ENCODE measurements at places on chromosomes 1 and 21.

- DNase-seq: no peak
Observed at GRCh38 chr1:32056598-32056997, 16.1 kb upstream of the TMEM39B start.

DNA sequence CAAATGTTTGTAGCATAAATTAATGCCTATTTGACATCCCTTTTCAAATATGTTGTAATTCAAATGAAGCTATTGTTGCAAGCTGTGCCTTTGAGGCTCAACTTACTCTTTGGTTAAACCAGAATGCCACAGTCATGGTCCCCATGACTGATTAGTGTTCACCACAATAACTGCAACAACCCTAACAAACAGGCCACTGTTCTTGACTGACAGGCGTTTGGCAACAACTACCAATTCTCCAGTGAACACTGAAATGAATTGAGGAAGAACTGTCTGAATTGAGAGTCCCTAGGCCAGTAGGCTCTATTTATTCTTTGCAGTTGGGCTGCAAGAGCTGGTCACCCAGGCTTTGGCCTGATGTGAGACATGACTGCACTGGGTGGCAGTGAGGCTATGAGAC lies 6.6 kb upstream of the TMEM167B start:
- no peak for DNase-seq

- DNase-seq: no peak
Observed at GRCh38 chr1:115280064-115280463, 58.0 kb downstream of the NGF start.

- no peak for DNase-seq
Observed at GRCh38 chr1:205356440-205357139, at the start of gene KLHDC8A. Gene KLHDC8A (minus strand): TSS chr1:205356922. CDS start chr1:205343604, 13,318 bp downstream.

DNA sequence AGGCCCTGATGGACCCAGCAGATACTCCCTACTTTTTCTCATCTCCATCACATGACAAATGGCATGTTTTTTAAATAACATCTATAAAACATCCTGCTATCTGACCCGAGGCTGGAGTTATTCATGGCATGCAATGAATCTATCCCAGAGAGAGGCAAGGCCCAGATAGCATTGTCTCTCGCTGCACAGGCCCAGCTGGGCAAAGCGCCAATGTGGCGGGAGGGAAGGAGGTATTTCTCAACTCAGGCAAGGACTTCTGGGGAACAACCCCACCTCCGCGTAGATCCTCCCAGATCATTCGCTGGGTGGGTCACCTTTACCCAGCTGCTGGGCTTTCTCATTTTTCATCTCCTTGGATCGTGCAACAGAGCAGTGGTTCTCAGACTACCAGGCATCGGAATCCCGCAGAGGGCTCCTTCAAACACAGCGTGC lies 59.8 kb downstream of the ERG start:
- no peak for DNase-seq

DNA sequence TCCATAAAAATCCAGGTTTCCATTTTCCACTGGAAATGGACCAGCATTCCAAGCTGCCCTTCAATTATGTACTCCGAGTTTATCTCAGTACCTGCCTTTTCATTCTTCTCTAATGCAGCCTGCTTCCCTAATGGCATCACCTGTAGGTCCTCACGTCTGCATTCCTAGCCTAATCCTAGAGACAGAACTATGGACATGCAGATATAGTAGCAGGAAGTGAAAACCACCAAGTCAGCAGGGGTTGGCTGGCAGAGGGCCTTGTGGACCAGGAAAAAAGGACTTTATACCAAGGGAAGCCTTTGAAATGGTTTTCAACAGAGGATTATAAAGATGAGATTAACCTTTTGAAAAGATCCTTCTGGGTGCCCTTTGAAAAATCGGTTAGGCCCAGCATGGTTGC lies 135.7 kb upstream of the L1TD1 start:
- no peak for DNase-seq

DNA sequence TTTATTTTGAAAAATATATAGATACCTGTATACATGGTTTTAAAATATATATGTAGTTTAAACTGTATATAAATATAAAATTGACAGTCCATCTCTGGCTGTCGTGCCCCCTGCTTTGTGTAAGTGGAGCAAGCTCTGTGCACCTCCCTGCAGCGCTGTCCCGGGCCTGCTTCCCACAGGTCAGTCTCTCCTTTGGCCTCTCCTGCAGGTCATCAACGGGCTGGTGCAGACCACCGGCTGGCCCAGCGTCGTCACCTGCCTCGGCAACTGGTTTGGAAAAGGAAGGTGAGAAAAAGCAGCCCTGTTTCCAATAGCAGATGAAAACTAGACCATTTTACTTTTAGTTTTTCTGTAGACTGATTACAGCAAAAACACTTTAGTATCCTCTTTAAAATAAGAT lies 28.5 kb downstream of the SLC37A1 start:
- DNase-seq: no peak

DNA sequence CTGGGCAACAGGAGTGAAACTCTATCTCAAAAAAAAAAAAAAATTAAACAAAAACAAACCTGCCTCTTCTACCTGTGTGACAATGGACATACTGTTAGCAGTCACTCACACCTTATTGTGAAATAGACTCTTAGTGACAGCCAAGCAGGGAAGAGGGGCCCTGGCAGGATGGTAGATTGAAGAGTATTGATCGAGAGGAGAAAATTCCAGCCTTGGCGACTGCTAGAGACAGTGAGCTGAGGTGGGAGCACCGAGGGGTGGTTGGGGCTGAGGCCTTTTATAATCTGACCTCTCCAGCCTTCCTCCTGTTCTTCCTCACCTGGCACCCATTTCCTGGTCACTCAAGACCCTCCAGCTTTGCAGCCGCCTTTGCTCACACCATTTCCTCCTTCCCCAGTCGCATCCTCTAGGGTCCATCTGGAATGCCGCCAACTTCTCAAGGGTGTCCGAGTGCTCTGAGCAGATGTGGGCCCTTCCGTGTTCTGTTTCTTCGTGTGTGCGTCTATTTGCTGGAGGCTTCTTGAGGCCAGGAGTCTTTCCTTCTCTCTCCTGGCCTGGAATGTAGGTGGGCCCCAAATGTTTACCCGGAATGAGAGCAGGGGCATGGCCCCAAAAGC lies 196.9 kb upstream of the TMEM51 start:
- DNase-seq: no peak

DNA sequence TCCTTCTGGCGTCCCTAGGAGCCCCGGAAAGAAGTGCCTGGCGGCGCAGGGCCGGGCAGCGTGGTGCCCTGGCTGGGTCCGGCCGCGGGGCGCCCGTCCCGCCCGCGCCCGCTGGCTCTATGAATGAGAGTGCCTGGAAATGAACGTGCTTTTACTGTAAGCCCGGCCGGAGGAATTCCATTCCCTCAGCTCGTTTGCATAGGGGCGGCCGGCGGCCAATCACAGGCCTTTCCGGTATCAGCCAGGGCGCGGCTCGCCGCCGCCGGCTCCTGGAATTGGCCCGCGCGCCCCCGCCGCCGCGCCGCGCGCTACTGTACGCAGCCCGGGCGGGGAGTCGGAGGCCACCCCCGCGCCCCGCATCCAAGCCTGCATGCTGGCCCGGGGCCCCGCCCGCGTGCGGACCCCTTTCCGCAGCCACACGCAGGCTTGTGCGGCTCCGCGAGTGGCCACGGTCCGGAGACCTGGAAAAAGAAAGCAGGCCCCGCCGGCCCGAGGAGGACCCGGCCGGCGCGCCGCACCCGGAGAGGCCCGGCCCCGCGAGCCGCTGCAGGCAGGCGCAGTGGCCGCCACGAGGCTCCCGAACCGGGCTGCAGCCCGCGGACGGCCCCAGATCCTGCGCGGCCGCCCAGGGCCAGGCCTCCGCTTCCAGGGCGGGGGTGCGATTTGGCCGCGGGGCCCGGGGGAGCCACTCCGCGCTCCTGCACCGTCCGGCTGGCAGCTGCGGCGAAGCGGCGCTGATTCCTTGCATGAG lies 160.4 kb downstream of the RUNX1 start:
- DNase-seq: peak; percentile 58

- DNase-seq: no peak
Observed at GRCh38 chr1:82240571-82240970, 439.8 kb downstream of the ADGRL2 start.

DNA sequence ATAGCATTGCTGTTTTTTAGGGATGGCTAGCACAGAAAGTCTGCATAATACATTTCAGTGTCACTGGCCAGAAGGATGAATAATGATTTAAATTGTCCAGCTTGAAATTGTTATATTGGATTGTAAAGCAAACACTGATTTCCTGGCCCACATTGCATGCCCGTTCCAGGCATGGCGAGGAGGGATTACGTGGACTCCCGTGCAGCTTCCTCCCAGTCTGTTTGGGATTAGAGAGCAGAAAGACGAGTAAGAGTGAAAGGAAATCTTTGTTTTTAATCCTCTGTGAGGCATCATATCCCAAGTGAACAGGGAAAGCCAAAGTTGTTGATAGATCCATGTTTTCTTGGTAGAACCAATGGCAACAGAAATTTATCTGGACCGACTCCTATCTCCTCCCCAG lies 8.4 kb downstream of the TRIM58 start:
- no peak for DNase-seq

GRCh38 chr1:117857418-117857817 lies 72.0 kb downstream of the GDAP2 start:
- no peak for DNase-seq

- no peak for DNase-seq
Observed at GRCh38 chr1:80656014-80656636, 1144.6 kb upstream of the ADGRL2 start.

DNA sequence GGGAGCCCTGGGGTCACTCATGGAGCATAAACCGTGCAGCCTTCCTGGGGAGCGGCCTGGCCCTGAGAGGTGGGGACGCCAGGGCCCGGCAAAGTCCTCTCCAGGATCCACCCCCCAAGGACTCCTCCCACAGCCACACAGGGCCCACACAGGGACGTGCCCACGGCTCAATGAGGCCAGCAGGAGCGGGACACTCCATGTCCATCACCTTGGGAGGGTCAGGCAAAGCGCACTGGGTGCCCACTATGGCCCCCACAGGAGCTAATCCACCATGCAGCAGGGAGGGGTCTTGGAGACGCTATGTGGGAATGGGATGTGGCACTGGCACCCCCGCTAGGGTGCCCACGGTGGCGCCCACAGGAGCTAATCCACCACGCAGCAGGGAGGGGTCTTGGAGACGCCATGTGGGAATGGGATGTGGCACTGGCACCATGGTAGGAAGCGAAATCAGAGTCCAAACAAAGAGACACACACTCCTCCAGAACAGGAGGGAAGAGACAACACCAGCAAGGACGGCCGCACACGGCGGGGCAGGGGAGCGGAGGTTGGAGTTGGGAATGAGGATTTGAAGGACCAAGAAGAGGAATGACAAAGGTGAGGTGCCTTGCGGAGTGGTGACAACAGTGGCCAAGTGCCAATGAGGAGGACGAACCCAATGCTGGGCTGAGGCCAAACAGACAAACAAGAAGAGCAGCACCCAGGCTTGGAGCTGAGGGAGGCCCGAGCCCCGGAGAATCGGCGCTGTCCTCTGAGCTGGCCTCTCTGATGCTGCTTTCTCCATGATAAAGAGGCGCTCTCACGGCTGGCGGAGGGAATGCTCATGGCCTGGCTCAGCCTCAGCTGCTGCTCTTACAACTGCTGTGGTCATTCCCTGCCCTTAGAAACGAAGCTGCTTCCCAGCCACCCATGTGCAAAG lies 18.1 kb upstream of the SLC19A1 start:
- no peak for DNase-seq

- no peak for DNase-seq
Observed at GRCh38 chr1:205537386-205538018, 33.0 kb downstream of the CDK18 start.

- no peak for DNase-seq
Observed at GRCh38 chr1:69534829-69535228, 32.9 kb upstream of the LRRC7 start.

GRCh38 chr1:25907601-25908000 lies 1.4 kb upstream of the STMN1 start:
- no peak for DNase-seq

DNA sequence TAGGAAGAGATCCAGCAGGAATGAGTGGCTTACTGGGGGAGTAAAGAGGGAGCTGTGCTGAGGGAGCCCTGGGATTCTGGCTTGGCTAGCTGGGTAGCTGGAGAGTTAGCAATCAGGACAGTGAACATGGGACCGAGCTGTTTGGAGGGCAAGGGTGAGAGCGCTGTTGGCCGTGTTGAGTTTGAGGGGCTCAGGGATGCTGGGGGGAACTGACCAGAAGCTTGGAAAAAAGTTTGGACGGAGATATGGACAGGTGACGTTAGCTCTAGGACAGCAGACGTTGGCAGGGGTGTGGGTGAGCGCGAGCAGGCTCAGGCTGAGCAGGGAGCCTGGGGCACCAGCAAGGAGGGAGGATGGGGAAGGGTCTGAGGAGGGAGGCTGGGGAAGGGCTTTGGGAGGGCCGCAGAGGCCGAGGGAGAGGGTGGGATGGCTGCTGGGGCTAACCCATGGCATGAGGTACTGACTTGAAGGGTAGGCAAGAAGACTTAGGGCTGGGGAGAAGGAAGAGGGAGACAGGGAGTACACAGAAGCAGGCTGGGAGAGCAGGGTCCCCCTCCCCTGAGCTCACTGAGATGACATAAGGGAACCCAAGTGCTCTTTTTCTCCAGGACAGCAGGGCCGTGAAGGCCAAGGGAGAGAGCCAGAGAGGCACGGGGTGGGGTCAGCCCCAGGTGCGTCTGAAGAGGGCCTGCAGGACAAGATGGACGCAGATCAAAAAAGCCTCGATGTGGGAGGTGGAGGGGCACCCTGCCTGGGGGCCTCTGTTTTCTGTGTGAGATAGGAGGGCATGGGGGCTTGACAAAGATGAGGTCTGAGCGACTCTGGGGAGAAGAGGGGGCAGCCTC lies 8.2 kb downstream of the SH2D2A start:
- DNase-seq: no peak

GRCh38 chr1:66217561-66217960 lies 316.4 kb upstream of the SGIP1 start:
- no peak for DNase-seq

DNA sequence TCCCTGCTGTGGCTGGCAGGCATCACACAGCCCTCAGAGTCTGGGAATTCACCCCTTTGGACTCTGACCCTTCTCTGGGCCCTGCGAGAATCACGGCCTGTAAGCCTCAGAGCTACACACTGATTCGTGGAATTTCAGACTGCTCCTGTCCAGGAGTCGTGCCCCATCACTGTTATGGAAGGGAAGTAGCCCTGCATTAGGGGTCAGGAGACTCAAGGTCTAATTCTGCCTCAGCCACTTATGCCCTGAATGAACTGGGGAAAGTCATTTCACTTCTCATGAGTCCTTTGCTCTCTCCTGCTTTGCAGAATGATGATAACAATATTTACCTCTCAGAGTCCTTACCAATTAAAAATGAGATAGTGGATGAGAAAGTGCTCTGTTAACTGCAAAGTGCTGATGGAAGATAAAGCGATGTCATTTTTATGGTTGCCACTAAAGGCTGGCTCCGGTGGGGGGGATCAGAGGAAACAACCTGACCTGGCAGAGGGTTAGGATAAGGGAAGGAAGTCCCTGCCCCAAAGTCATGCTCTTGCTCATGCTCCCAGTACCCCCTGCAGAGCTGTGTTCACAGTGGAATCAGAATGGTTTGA lies 148.6 kb upstream of the CD34 start:
- no peak for DNase-seq
